Type B pancreatic cell (in vitro differentiated cells): ENCODE measurements at places on chromosomes 4 and X.

- no peak for DNase-seq
Observed at GRCh38 chr4:175784986-175785525, 27.0 kb downstream of the GPM6A start.

DNA sequence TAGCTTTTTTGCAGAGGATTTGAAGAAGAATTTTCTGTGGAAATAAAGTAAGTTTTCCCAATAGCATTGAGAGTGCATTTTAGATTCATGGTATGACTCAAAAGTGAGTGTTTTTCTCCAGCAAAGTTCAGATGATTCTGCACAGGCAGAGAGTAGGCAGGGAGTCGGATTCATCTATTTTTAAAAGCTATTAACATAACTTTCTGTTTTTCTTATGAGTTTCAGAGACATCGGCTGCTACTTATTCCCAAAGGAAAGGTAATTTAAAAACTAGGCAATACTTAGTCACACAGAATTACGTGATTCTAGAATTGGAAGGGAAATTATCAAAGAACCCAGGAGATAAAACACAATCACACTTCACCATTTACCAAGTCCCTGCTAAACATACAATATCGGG is 4.4 kb downstream of the CCDC110 start:
- no peak for DNase-seq

GRCh38 chrX:3141031-3141430 is 99.8 kb downstream of the ARSF start:
- DNase-seq = no peak

- DNase-seq = no peak
Observed at GRCh38 chr4:16759931-16760582, 138.4 kb downstream of the LDB2 start.

DNA sequence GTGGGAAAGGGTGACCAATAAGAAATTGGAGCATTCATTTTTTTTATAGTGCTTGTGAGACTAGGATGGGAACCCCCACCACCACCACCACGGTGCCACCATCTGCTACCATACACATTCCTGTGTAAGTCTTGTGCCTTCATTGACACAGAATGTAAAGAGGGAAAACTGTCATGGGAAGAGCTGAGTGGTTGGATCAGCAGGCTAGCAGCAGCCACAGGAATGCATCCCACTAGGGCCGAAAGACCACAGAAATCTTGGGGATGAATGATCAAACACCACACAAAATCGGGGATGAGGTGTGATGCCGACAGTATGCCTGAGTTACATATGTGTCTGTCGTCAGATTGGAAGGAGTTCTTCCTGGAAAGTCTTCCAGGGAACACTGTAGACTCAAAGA is 69.2 kb downstream of the SRPX start:
- DNase-seq = no peak
